ENCODE measurements at places on chromosomes 3 and 15.
A peak's percentile ranks its signal among the peaks of the same experiment; 100 is the strongest.

DNA sequence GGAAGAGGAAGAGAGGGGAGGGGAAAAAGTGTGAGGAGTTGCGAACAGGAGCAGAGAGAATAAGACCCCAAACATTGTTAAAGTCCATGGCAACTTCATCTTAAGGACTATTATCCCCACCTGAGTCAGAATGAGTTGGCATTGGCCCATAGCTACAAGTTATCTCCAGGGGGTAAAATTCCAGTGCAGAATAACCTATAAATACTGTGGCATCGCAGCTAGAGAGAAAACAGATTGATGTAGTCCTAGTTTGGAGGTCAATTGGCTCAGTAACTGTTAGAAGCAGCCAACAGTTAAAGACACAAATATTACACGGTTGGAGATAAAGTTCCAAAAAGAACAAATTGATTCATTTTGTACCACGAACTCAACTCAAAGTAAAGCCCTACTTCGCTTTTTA lies 313.9 kb upstream of the CCDC54 start:
- no peak for ATAC-seq

DNA sequence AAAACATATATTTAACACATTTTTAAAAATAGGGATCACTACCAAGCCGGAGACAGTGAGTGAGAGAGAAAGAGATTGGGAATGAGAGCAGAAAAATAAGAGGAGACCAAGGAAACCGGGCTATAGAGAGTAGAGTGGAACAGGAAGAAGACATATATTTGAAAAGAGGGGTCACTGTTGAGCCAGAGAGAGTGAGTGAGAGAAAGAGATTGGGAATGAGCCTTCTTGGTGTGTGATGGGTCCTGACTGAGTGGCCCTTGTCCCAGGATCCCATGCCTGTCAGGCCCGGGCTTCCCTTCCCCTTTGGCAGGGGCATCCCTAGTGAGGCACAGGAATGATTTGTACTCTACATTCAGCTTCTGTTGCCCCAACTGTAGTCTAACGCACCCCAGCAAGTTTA lies 646.6 kb downstream of the NTRK3 start:
- ATAC-seq, result no peak

- no peak for ATAC-seq
Measured at GRCh38 chr15:90029024-90029423, 27.9 kb downstream of the ZNF710 start.

DNA sequence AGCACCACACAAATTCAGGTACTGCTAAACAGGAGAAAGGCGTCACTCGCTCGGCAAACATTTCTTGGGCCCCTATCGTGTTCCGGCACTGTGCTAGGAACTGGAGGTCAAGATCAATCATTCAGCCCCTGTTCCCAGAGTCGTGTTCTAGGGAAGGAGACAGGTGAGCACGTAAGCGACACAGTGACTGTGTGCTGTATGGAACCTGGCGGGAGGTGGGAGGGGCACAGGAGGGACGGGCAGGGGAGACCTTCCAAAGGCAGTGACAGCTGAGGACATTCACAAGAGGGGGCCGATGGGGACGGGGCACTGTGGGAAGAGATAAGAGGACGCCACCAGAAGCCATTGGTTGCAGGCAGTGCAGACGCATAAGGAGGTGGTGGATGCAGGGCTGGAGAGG lies 32.2 kb downstream of the BDH1 start:
- ATAC-seq, result no peak

DNA sequence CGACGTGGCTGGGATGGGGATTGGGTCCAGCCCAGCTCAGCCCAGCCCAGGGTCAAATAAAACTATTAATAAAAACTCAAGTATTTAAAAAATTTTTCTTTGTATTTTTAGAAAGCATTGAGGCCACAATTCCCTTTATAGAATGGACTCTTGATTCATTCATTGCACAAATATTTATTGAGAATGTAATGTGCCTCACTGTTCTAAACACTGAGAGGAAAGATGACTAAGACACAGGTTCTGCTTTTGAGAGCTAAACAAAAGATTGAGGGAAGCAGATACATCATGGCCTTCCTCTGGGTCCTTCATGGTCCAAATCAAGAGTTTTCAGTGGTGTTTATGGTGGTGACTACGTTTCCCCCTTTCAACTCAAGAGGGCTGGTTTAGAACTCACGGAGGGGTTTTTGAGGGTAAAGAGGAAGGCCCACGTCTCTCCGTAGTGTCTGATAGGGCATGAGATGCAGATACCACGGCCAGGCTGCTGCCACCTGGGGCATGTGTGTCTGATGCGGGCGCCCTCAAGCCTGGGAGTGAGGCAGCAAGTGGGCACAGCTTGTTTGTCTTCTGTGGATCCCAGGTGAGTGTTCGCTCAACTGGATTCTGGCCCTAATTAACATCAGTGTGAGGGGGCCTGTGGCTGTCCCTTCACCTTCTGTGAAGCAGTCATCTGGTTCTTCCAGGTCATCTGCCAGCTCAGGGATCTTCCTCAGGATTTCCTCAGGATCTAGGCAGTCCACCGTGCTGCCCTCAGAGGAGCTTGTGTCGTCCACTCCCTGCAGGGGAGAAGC lies 73.5 kb upstream of the SCN5A start:
- no peak for ATAC-seq

GRCh38 chr3:185984203-185984602 lies 46.4 kb upstream of the TRA2B start:
- no peak for ATAC-seq

- no peak for ATAC-seq
Measured at GRCh38 chr3:63726656-63727055, 74.2 kb downstream of the SNTN start.

- peak; percentile 58 for ATAC-seq
Measured at GRCh38 chr3:12886106-12886679, 44.8 kb upstream of the RPL32 start.

DNA sequence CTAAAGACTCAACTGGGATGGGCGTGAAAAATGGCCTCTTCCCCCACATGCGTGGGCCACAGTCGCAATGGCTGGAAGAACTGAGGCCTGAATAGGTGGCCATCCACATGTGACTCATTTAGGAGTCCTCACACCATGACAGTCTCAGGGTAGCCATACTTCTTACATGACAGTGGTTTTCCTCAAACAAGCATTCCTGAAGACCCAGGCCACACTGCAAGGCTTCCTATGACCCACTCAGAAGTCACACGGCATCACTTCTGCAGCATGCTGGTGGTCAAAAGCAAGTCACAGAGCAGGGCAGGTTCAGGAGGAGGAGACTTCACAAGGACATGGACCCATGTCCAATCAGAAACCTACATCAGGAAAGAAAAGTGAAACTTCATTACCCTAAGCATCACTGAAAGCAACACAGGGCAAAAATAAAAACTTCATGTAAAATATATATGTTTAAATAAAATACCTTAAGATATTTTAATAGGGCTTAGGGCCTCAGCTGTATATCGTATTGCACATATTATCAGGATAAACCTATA lies 257.1 kb downstream of the OPA1 start:
- ATAC-seq, result no peak

- no peak for ATAC-seq
Measured at GRCh38 chr3:164208048-164208447, 870.2 kb downstream of the SI start.

DNA sequence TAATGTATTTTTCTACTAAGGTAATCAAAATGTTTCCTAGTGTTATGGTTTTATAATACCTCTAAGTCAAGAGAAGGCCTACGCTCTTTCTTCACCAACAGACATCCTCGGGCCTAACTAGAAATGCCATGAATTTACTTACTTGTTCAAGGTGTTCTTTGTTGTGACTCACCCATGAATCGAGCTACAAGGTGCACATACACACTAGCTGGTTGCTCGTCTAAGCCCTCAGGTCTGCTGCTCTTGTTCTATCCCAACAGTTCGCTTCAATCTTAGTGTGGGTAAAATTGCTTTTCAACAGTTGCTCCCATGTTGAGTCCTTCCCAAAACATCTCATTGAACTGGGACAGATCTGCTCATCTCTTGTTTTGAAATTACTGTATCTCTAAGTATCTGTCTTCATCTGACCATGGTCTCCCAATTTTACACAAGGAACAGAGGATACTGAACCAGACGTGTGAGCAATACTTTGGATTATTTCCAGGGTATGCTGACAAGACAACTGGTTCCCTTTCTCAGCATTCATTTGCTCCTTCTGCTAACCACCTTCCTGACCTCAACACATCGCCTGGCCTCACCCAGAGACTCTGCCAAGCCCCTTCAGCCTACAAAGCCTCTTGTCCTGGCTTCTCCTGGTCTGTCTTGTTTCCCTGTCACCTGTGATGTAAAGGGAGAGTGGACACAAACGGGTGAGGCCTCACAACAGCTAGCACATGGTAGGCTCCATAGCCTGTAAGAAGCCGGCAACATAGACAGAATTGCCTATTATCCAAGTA lies 84.2 kb downstream of the NEDD4 start:
- ATAC-seq, result no peak

DNA sequence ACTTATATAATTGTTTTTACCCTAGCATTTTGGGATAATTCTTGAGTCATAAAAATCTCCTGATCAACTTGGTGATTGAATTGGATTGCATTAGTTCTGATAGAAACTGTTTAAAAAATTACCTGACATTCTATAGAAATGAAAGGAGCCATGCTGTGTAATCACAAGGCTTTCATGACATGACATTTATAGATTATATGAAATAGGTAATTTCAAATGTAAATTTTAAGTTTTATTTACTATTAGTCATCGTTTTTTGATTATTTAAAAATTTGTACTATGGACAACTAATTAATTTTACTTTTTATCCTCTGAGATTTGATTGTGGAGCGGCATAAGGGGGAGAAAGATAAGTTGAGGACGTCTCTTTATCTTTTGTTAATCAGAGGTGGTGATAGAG lies 12.3 kb upstream of the CHD2 start:
- no peak for ATAC-seq

DNA sequence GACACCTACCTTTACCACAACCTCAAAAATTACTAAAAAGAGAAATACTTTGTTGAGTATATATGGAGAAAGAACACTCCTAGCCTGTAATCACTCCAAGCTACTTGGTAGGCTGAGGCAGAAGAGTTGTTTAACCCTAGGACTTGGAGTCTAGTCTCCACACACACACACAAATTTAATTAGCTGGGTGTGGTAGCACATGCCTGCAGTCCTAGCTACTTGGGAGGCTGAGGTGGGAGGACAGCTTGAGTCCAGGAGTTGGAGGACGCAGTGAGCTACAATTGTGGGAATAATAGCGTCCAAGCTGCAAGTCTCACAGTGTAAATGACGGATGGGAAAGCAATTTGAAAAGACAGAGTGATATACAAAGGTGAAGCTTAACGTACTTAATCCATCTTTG lies 50.5 kb downstream of the LDHAL6B start:
- ATAC-seq, result no peak

- no peak for ATAC-seq
Measured at GRCh38 chr3:168470380-168470779, 374.7 kb upstream of the GOLIM4 start.

DNA sequence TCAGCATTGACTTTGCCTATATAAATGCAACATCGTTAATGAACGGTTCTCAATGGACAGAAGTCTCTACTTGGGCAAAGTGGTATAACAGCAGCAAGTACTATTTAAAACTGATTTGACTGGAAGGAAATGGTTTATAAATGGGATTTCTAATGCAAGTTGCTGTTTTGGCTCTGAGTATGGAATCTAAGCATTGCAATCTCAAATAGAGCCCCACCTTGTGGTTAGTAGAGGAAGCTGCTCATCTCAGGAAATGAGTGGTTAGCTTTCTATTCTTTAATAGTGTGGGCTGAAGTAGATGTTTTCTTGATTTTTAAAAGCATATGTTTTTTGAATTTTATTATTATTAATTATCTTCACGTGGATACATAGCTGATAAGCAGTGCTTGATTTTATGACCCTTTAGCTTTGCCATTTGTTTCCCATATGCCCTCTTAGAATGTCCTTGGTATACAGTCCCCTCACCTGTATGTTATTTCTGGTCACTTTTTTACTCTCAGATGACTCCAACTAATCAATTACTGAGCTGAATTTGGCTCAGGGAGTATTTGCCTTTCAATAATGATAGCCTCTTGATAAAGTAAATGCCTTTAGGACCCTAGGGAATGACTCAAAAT lies 67.1 kb downstream of the OXSM start:
- peak; percentile 65 for ATAC-seq

GRCh38 chr3:177624528-177625495 lies 427.5 kb upstream of the TBL1XR1 start:
- peak; percentile 79 for ATAC-seq

DNA sequence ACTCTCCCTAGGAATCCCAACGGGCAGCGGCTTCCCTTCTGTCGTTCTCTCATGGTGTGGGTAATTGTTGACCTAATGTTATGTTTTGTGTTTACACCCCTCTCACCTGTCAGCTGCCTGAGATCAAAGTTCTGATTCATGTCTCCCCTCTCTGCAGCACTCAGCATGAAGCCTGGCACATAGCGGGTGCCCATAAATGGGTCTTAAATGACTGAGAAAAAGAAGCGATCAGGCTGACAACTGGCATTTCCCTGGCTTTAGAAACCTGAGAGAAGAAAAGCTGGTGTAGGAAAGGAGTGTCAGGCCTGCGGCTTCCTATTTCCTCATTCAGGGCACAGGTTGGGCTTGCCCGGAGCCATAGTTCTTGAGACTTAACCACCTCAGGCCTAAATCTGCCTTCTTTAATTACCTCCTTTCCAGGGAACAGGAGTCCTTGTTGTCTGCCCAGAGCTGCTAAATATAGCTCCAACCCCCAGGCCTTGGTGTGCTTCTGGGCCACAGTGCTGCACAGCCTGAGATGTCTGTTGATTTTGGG lies 31.8 kb downstream of the LPP start:
- ATAC-seq, result no peak

DNA sequence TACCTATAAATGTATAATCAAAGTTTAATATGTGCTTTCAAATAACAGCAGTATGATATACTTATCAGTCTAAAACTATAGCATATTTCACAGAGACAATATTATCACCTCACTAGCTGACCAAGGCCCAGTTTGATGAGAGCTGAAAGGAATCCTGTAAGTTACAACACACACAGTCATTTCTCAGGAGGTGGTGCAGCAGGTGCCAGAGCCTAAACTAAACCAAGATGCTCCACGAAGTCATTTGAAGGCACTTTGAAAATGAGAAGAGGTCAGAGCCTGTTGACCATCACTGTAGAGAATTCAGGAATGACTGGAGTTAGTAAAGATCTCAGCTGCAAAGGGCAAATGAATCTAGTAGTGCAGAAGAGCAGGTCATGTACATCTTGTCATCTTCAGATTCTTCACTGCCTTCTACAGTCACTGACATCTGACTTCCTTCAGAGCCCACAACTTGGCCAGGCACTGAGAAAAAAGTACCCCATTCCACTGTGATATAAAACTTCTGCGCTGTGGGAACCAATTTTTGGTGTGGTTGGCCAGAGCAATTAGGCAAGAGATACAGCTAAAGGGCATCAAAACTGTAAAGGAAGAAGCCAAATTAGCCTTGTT lies 7.9 kb downstream of the GBE1 start:
- no peak for ATAC-seq

Measured in activated CD4-positive, CD25-positive, alpha-beta regulatory T cell treated with anti-CD3 and anti-CD28 coated beads, Interleukin-2, amount 50 U/mL, for 24 hours (primary cell).